ENCODE measurements at places on chromosomes 2 and 18.

DNA sequence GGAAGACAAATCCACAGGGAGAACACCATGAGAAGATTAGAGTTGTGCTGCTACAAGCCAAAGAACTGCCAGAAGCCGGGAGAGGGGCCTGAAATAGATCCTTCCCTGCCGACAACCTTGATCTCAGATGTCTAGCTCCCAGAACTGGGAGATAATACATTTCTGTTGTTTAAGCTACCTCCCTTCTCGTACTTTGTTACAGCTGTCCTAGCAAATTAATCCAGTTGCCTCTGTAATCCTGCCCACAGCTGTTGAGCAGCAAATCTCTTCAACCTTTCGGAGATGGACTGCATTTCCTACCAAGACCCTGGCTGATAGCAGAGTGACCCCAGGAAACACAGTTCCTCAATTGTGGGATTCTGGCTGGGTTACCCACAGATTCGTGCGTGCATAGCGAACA, 2.6 kb upstream of the TBC1D8 start:
- peak; percentile 20 for DNase-seq

DNA sequence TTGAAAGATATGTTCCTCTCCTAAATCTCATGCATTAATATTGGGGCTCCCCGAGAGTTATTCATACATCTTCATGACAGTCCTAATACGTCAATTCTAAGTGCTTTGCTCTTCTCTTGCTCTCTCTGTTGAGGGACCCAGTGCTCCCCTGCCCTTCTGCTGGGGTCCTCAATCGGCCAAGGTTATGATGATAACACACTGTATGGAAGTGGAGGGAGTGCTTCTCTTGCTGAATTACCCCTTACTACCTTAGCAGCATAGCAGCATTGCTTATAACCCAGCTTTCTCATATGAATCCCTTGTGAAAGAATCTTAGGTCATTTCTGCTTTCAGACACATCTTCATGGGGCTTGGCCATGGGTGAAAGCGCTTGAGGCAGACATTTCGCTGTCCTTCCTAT, 43.2 kb downstream of the ITPRID2 start:
- DNase-seq, result no peak

GRCh38 chr2:74138600-74139323, 8.9 kb downstream of the BOLA3 start:
- DNase-seq, result no peak

GRCh38 chr18:73318739-73319479, 451.1 kb upstream of the NETO1 start:
- DNase-seq, result no peak

DNA sequence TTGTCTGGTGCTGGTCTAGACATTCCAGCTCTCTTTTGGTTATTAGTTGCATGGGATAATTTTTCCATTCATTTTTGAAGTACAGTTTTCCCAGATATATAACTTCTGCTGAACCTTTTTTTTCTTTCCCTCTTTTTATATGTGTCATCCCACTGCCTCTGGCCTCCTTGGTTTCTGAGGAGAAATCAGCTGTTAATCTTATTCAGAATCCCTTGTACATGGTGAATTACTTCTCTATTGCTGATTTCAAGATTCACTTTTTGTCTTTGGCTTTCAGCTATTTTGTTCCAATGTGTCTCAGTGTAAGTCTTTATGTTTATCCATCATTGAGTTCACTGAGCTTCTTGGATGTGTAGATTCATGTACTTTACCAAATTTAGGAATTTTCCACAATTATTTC, 99.7 kb downstream of the ARHGEF4 start:
- DNase-seq, result no peak

DNA sequence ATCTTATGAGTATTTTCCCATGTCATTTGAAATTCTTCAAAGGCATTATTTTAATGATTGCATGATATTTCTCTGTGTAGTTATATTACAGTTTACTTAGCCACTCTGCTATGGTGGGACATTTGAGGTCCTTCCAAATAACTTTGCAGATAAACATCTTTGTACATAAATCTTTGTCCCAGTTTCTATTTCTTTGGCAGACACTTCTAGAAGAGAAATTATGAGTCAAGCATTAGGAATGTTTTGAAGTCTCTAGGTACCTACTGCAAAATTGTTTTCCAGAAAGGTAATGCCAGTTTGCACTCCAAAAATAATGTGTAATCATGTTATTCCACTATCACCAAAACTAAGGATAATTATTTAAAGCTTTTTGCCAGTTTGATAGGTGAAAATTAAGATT, 149.7 kb downstream of the EN1 start:
- no peak for DNase-seq

DNA sequence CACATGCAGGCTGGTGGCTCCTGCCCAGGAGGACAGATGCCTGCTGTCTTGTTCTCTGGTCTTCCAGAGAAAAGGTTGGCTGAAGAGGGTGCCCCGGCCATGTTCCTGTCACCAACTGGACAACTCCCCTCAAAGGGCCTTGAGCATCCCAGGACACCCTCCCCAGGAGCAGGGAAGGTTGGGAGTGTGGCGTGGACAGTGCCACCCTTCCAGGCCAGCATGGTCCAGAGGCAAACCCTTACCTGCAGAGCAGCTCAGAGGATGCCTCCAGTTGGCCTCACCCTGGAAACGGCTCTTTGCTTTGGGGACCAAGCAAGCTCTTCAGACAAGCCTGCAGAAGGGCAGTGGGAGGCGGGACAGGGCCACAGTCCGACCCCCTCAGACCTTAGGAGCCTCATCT, 4.9 kb upstream of the GPC1 start:
- DNase-seq, result no peak

- no peak for DNase-seq
These were observed 60.5 kb downstream of the NDUFA10 start for GRCh38 chr2:239964399-239965185.

DNA sequence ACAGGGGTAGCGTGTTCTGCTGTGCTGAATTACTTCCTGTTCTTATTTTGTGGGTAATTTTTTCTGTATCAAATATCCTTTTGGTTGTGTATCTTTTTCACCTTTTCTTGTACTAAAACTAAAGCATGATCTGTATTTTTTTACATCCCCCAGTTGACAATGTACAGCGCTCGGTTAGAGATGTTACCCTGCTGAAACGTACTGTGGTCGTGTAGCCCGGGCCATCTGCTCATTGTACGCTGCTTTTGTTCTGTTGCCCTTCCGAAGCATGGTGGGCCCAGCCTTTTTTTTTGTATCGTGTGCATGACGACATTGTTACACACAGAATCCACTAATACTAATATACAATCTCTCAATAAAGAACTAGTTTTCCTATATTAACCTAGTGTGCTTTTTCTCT, 233.1 kb downstream of the HAUS1 start:
- peak; percentile 63 for DNase-seq

- DNase-seq, result peak; percentile 86
These were observed 807 bp downstream of the GAREM1 start for GRCh38 chr18:32469691-32470459.

DNA sequence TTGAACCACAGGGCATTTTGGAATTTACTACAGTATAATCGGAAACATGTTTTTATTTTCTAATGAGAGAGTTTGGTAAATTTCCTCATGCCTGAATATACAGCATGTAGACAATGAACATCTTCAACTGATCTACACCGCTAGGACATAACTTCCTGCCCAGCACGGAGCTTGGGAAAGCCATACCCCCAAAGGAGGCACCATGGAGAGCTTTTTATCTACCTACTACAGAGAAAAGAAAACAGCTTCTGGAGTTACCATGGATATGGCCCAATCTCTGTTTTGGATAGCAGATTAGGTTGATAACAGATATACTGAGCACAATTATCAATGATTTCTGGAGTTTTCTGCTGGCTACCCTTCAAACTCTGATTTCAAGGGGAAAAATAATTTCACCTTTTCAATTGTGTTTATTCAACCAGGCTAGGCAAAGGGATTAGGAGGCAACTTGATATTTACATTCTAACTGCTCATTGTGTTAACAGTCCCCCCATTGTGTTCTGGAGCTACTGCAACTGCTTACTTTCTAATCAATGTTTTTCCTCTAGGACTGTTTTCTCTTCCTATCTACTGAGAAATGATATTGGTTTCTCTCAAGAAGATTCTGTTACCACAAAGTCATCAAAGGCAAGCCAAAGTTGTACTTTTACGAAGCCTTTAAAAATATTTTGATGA, 123.0 kb upstream of the ARHGAP28 start:
- DNase-seq, result no peak

GRCh38 chr2:239579081-239579480, 178.3 kb upstream of the HDAC4 start:
- no peak for DNase-seq

GRCh38 chr2:6883448-6884122, 6.0 kb downstream of the RSAD2 start:
- DNase-seq, result no peak

GRCh38 chr2:226378753-226379705, 420.6 kb downstream of the IRS1 start:
- DNase-seq, result no peak

DNA sequence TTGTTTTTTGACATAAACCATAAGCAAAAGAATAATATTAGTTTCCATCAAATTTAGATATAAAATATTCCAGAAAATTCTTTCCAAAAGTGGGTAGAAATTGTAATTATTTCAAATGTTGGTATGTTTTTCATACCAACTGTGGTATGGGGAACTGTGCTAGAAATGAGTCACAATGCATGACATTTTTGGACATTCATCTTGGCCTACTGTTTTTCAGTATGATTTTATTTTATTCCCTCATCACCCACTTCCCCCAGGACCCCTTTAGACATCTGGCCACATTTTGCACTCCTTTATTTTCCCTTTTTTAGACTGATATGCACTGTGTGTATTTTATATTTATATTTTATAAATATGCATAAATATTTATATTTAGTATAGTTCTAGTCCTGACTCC, 97.1 kb downstream of the DPP4 start:
- DNase-seq, result no peak

GRCh38 chr2:121329786-121330185, 44.8 kb upstream of the TFCP2L1 start:
- no peak for DNase-seq

DNA sequence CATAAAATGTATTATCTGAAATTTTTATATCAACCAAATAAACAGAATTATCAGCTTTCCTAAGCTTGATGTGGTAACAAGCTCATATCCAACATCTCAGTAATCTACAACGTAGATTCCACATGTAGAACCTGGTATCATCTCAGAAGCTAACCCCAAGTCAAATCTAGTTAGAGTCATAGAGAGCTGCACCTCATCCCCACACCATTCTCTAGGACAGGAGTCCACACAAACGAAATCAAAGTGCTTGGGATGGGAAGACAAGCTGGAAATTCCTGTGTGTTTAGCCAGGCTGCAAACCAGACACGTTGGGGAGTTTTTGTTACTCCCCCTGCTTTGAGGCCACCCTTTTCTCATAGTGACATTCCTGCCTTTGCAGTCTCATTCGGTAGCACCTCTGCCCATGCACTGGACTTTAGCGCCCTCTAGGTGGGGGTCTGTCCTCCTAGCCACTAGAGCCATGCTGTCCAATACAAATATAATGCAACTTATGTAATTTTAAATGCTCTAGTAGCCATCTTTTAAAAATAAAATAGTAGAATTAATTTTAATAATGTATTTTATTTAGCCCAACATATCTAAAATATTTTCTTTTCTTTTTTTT, 28.1 kb upstream of the SATB2 start:
- DNase-seq, result peak; percentile 61

DNA sequence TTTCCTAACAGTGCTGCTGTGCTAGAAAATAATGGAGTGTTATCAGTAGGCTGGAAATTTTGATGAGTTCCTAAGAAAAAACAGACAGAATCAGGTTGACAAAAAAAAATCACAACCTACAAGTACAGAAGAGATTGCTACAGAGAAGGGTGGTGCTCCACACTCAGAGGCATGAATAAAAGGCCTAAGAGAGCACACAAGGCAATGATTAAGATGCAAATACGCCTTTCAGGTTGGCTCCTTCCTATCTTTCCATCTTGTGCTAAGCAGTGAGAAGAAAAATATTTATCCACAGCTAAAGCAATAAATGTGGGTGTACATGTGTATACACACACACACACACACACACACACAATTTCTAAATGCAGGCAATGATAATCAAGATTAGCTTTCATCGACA, 130.6 kb upstream of the UBE2E3 start:
- no peak for DNase-seq

- no peak for DNase-seq
These were observed 120.2 kb downstream of the LPIN1 start for GRCh38 chr2:11866358-11867335.

DNA sequence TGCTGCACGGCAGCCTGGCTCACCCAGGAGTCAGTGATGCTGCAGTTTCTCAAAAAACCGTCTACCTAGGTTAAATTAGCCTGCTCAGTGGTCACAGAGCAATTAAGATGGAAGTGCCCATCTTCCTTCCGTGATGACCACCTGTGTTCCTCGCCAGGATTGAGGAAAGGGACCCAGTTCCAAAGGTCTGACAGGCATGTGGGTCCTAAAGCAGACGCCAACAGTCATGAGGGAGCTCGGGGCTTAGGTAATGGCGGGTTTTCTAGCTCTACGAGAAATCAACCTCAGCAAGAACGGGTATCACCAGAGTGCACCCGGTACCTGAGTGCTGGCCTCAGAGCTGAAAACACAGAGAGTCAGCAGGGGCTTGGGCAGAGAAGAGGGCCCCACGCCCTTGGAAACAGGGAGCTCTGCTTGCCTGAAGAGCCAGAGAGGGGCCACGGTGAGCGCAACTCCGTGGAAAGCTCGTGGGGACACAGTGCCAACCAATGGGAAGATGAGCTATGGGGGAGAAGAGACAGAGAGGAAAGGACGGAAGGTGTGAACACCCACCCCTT, 34.3 kb upstream of the DNMT3A start:
- DNase-seq, result no peak

GRCh38 chr2:102145934-102146333, 3.4 kb downstream of the IL1R1 start:
- no peak for DNase-seq

- peak; percentile 73 for DNase-seq
These were observed 555.2 kb downstream of the CMPK2 start for GRCh38 chr2:6310256-6311215.

DNA sequence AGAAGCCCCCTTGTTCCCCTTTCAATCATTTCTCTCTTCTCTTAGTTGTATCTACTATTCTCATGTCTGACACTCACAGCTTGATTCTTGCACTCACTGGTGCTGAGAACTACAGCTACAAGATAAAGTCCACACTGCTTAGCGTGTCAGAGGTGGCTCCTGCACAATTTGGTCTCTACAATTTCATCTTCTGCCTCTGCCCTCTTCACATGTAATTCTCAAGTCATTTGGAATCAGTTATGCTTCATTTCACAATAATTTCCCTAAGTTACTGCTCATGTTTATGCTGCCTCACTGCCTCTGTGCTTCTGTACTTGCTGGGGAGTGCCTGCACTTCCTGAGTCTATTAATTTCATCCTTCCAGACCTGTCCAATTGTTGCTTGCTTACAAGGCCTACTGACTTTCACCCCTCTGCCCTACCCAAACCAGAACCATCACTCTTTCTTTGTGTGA, 11.6 kb upstream of the NAB1 start:
- DNase-seq, result peak; percentile 74

GRCh38 chr2:133532919-133533318, 35.3 kb downstream of the NCKAP5 start:
- no peak for DNase-seq
